Bronchial epithelial cell (primary cell): ENCODE measurements at places on chromosomes 1 and 21.

GRCh38 chr1:71080230-71080738 is 551 bp downstream of the ZRANB2 start:
- peak; percentile 5 for DNase-seq

DNA sequence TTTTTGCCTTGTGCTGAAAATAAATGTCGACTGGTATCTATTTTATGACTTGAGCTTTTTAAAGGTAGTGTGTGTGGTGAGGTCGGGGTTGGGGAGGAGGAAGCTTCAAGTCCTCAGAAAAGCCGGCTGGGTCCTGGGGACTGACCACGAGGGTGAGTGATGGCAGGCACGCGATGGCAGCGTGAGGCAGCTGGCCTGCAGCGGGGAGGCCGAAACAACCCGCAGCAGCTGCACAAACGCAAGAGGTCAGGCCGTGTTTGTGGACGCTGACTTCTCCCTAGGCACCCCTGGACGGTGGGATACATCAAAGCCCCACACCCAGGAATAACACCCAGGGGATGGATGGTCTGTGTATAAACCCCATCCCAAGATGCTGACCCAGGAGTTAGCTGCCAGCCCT is 51.4 kb downstream of the ZBTB18 start:
- no peak for DNase-seq

DNA sequence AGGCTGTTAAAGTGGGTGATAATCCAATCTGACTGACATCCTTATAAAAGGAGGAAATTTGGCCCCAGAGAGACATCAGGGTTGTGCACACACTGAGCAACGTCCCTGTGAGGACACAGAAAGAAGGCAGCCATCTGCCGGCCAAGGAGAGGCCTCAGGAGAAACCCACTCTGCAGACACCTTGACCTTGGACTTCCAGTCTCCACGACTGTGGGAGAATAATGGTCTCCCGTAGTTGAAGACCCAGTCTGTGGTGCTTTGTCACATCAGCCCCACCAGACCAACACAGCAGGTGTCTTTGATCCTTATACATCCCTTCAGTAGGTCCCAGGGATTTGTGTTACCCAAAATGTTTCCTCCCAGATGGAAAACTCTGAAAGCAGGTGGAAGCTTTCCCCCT is 4.2 kb upstream of the DNAJC28 start:
- no peak for DNase-seq

DNA sequence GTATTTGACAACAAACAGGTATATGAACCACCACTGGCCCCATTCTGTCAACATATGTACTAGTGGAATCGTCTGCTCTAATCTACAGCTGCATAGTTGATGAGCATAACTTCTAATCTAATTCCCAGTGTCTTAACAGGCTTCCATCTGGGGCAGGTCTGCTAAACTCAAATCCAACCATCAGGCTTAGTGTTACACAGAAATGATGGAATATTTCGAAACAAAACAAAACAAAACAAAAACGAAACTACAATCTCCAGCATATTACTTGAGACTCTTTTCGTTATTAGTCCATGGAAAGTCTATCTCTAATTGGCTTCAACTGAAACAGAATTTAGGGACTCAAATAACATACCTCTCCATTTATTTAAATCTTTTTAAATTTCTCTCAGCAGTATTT is 37.6 kb downstream of the DIPK1A start:
- DNase-seq: no peak

DNA sequence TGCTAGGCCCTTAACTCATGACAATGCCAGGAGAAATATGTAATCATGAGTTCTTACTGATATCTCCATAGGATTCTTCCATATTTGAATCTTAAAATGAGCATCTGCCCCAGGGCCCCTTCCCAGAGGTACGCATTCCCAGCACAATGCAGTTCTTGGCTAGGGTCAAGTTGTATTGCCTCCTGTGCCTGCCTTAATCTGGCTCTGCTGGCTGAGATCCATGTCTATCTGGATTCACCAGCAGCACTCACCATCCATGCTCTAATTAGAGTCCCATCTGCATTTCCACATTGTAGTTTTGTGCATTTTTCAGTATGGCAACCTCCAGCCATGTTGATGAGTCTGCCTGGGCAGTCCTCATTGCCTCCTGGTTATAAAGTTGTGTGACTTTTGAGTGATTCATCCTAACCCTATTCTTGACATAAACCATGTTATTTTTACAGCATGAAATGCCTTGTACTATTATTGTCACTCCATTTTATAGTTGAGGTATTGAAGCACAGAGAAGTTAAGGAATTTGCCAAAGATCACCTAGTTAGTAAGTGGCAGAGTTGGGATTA is 55.9 kb downstream of the CAMSAP2 start:
- DNase-seq: no peak

GRCh38 chr1:77762072-77762476 is 2.4 kb upstream of the USP33 start:
- peak; percentile 88 for DNase-seq

- no peak for DNase-seq
Measured at GRCh38 chr1:59687081-59687480, 127.7 kb upstream of the HOOK1 start.

GRCh38 chr1:150068109-150068435 is 496 bp downstream of the VPS45 start:
- no peak for DNase-seq

- no peak for DNase-seq
Measured at GRCh38 chr1:162383516-162383915, 2.0 kb downstream of the C1orf226 start.

- peak; percentile 37 for DNase-seq
Measured at GRCh38 chr1:51331206-51332100, 1.1 kb upstream of the TTC39A start.

- DNase-seq: peak; percentile 22
Measured at GRCh38 chr1:100530880-100531487, 7.0 kb upstream of the GPR88 start.
